ENCODE measurements at places on chromosomes 5 and 9.

- no peak for DNase-seq
Observed at GRCh38 chr5:23820765-23821471, 313.5 kb downstream of the PRDM9 start.

- no peak for DNase-seq
Observed at GRCh38 chr9:127567730-127568617, 44.1 kb upstream of the STXBP1 start.

GRCh38 chr5:55308254-55308836 is 556 bp downstream of the MTREX start:
- DNase-seq, result no peak

- DNase-seq, result no peak
Observed at GRCh38 chr9:91727316-91727861, 222.6 kb downstream of the ROR2 start.

DNA sequence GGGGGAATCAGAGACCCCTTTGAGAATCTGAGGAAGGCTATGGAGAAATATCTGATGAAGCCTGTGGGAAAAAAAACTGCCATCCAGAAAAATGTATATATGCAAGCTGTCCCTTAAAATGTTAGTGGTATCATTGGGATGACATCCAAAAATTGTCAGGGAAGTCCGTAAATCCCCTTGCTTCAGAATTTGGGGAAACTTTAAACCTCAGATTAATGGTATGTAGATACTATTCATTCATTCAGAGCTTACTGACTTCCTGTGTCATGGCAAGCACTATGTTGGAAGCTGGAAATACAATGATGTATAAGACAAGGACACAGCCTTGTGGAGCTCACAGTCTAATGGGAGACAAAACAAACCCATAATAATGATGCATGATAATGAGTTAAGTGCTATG is 10.9 kb upstream of the MOB3B start:
- DNase-seq, result no peak

DNA sequence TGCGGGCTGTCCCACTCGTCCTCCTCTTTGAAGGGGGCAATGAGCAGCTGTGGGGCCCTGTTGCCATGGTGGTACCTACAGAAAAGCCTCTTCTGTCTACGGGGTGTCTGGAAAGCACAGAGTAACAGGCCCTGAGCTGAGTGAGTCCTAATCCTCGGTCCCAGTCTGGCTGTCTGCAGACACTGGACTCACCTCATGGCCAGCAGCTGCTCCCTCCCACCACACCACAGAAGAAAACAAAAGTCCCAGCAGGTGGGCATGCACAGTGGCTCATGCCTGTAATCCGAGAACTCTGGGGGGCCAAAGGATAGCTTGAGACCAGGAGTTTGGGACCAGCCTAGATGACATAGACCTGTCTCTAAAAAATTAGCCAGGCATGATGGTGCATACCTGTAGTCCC is 19.9 kb downstream of the P4HA2 start:
- DNase-seq, result no peak
